ENCODE measurements at places on chromosomes 5 and 9. TPM values are rescaled to one million over a fixed set of nuclear protein-coding genes. Genes with fewer than 3 reads are reported as not detected.

The COL5A1 gene
- 263 TPM for total RNA-seq

The MARCHF6 gene
- total RNA-seq = 22.7 TPM

The PDLIM4 gene
- total RNA-seq = 171 TPM

The FOXD1 gene
- total RNA-seq = 72.4 TPM

The APBA1 gene
- total RNA-seq = 8.0 TPM

The PRDM9 gene
- not detected for total RNA-seq

The FYB1 gene
- not detected for total RNA-seq

The IFNB1 gene
- total RNA-seq = not detected

The SLCO6A1 gene
- not detected for total RNA-seq
